LHCN-M2 (cell line): ENCODE measurements at places on chromosomes 11 and 22. TPM values are rescaled to one million over a fixed set of nuclear protein-coding genes. Genes with fewer than 3 reads are reported as not detected.

The TRPM5 gene
- total RNA-seq, result not detected in 2 replicates

The EMID1 gene
- 0.29 TPM in 1 of 2 replicates, not detected in the other for total RNA-seq

The KRTAP5-7 gene
- not detected in 2 replicates for total RNA-seq

The KCNJ11 gene
- 0.11 and 0.13 TPM in 2 replicates for total RNA-seq
